ENCODE measurements at places on chromosomes 12 and 14.

GRCh38 chr12:25725470-25725869 is 172.4 kb upstream of the LMNTD1 start:
- no peaks in the 10 kb centered on the region for H3K36me3 ChIP-seq
- H3K27ac ChIP-seq = no peak overlapping the region
- no peaks in the 10 kb centered on the region for H3K4me1 ChIP-seq
- H3K4me3 ChIP-seq = no peak overlapping the region
- no peaks in the 10 kb centered on the region for H3K27me3 ChIP-seq

DNA sequence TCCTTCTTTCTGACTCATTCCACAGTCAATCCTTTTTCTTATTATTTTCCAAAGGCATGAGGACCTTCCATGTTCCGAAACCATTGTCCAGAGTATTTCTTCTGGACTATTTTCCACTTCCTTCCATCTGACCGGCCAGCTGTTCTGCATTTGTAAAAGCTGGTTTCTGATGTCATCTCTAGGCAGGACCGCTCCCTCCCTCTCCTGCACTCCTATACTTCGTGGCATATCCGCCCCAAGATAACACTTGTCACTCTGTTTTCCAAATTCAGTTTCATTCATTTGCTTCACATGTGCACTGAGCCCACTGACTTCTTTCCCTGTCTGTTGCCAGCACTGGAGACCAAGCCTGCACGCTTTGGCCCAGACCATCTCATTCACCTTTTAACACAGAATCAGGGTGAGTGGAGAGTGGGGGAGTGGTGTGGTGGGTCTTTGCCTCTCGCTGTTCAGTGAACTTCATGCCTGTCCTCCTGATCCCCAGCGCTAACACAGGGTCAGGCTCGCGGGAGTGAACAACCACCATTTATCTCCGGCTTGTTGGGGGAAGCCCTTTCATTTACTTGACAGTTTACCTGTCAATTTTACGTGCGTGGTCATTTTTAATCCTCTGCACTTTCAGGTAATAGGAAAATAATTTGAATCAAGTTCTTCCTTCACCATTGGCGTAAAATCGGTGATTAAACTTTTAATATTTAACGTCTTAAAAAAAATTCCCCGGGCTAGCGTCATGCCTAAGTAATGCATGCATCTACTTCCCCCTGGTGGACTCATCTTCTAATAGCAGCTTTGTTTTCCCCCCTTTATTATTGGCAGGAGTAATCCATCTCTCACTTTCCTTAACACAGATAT is 52.5 kb downstream of the C12orf75 start:
- H3K27ac ChIP-seq = no peak overlapping the region
- no peaks in the 10 kb centered on the region for H3K36me3 ChIP-seq
- no peak overlapping the region for H3K4me3 ChIP-seq
- H3K4me1 ChIP-seq = peaks cover 4% of the 10 kb centered on the region
- DNase-seq = no peak
- H3K27me3 ChIP-seq = no peaks in the 10 kb centered on the region

- no peaks in the 10 kb centered on the region for H3K36me3 ChIP-seq
- no peak overlapping the region for H3K4me3 ChIP-seq
- no peak for DNase-seq
- H3K4me1 ChIP-seq = peaks cover 2% of the 10 kb centered on the region
- H3K27ac ChIP-seq = no peak overlapping the region
These were observed 6.8 kb downstream of the TSPAN9 start for GRCh38 chr12:3083921-3084347.

GRCh38 chr12:50198829-50199228 is 31.7 kb upstream of the CERS5 start:
- no peak overlapping the region for H3K27ac ChIP-seq
- H3K27me3 ChIP-seq = no peaks in the 10 kb centered on the region
- peaks cover 6% of the 10 kb centered on the region for H3K36me3 ChIP-seq
- no peak overlapping the region for H3K4me3 ChIP-seq
- peaks cover 3% of the 10 kb centered on the region for H3K4me1 ChIP-seq
